GM12892 (cell line): ENCODE measurements at places on chromosomes 4 and X.

- no peak for DNase-seq
These were observed 171.2 kb upstream of the RPL34 start for GRCh38 chr4:108449129-108449528.

- no peak for DNase-seq
These were observed 107.0 kb upstream of the HPGD start for GRCh38 chr4:174629265-174629664.

DNA sequence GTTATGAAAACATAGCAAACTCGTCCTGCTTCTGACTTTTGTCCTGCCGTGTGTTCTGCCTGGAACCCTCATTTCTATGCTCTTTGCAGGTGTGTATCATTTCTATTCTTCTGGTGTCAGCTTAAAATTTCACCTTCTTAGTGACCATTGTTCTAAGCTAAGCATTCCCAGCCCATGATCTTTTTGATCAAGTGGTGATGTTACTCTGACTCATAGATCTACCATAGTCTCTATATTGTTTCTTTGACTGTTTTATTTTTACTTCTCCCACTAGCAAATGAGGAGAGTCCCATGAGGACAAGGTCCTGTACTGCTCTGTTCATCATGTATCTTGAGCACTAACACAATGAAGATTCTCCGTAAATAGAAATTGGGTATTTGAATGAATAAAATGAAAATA is 14.1 kb upstream of the CXCL6 start:
- no peak for DNase-seq

DNA sequence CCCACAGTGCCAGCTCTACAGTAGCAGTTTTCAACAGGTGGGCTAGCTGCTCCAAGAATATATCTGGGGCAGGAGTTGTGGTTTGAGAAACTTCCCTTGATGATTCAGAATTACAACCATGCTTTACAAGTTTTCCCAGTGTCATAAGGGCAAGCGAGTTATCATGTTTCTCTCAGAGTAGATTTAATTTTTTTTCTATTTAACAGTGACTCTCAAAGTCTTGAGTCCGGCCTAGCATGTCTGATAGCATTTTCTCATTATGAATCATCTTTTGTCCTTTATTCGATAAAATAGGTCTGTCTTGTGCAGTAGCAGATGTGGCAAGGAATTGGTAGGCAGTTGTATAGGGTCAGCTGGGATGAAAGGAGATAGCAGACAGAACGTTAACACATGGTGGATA is 62.2 kb upstream of the SPANXD start:
- no peak for DNase-seq

GRCh38 chrX:153560000-153560399 is 38.9 kb downstream of the CCNQ start:
- no peak for DNase-seq

DNA sequence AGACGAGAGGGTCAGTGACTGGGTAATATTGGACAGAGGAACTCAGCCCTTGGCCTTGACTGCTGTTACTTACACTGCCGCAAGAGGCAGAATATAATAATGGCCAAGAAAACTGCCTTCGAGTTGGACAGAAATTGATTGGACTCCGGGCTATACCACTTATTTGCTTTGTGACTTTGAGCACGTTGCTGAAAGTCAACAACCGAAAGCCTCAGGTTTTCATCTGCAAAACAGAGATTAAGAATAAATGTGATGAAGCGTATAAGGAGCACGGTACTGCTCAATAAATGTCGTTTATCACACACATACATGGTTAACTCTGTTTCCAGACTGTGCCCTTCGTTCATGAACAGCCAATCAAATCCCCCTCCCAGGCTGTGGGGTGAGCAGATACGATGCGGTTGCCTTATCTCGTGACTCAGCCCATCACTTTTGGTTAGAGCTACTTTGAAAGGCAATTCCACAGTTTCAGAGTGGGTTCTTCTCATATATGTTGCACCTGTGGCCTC is 91.6 kb downstream of the TSPAN7 start:
- no peak for DNase-seq

- no peak for DNase-seq
These were observed 263.7 kb upstream of the UGT8 start for GRCh38 chr4:114334884-114335330.

- DNase-seq: no peak
These were observed 56.0 kb downstream of the VGLL1 start for GRCh38 chrX:136588036-136588435.

DNA sequence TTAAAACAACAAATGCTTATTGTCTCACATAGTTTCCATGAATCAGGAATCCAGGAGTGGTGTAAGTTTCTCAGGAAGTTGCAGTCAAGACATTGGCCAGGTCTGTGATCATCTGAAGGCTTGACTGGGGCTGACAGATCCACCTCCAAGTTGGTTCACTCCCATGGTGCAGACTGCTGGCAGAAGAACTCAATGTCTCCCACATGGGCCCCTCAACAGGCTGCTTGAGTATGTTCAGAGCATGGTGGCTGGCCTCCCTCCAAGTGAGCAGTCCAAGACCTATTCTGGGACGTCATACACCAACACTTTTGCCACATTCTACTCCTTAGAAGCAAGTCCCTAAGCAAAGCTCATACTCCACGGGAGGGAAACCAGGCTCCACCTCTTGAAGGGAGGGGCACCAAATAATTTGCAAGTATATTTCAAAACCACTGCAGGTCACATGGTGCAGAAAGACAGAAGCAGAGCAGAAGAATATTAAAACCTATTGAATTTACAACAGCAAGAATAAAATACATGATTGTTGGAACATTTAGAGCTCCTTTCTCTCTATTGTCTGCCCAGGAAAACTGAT is 35.3 kb downstream of the LGI2 start:
- DNase-seq: no peak

- no peak for DNase-seq
These were observed 1020.5 kb upstream of the AGA start for GRCh38 chr4:178462710-178463109.

DNA sequence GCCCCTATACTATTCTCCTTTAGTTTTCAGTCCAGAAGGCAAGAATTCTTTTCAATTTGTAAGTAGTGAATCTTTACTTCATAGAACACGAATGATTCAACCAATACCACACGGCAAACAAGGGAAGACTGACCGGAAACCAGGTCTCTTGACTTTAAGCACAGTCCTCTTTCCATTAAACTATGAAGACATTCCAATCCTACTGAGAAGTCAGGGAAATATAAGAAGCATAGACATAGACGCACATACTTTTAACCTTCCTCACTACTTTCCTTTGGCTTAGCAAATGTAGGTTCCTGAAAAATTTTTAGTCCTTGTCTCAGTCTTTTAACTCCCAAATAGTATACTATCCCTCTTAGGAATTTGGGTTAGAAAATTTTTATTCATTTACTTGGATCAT is 9.1 kb downstream of the CHRDL1 start:
- no peak for DNase-seq

DNA sequence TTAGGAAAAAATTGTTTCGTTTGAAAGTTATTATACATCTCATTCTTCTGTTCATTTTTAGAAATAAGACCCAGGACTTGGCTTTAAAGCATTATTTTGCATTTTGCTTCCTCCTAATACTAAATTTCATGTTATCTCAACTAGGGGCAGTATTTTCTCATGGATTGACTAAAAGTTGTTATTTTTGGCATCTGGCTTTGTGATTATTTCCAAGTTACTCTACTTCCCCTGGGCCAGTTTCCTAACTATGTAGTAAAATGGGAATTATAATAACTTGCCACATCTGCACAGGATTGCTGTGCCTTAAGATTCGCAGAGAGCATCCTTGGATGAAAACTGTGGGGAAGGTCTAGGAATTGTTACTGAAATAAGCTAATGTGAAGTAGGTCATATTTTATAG is 3.0 kb downstream of the RBPJ start:
- no peak for DNase-seq

DNA sequence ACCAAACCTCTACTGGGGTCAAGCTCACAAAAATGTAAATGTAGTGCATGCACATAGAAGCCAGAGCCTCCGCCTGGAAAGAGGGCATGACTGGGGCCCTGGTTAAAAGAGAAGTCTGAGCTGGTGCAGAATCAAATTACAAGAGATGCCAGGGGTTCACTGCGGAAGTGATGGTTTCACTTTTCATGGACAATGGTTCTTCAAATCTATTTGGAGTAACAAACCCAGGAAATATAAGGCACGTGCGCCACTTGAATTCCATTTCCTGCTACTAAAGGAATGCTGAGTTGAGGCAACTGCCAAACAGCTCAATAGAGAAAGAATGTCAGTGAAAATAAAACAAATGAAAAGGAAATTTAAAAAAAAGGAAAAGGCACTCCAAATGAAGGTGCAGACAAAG is 79.8 kb downstream of the FUNDC1 start:
- DNase-seq: no peak

DNA sequence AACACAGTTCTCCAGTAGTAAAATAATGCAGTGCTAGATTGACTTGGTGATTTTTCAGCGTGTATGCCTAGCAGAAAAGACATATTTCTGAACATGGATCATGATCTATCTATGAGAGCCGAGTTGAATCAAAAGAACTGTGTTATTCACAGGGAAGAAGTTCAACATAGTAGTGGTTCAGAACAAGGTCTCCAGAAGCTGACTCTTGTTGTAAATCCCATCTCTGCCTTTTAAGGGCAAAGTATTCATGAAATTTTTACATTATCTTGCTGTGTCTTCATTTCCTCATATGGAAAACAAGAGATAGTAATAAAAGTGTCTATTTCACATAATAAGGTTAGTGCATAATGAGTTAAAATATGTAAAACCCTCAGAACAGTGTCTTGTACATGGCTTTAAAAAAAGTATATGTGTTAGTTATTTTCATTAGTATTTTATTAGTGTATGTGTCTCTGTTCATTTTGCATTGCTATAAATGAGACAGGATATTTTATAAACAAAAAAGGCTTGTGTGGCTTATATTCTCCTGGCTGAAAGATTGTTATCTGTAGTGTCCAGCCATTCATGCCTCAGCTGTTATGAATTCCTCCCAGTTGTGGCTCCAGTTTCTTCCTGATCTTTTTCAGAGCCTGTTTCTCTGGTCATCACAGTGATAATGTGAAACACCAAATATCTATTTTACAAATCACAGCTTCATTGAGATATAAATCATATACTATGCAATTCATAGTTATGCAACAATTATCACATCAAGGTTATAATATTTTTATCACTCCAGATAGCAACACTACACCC is 1351.2 kb downstream of the STIM2 start:
- DNase-seq: no peak

GRCh38 chr4:1291996-1292702 is 2.5 kb downstream of the MAEA start:
- DNase-seq: no peak

- DNase-seq: no peak
These were observed 95.5 kb downstream of the SOWAHB start for GRCh38 chr4:76802236-76803021.

GRCh38 chr4:145618932-145619638 is at the start of gene MMAA:
Gene MMAA (plus strand): TSS chr4:145619385. CDS start chr4:145639140, 19,755 bp downstream.
- peak; percentile 91 for DNase-seq

DNA sequence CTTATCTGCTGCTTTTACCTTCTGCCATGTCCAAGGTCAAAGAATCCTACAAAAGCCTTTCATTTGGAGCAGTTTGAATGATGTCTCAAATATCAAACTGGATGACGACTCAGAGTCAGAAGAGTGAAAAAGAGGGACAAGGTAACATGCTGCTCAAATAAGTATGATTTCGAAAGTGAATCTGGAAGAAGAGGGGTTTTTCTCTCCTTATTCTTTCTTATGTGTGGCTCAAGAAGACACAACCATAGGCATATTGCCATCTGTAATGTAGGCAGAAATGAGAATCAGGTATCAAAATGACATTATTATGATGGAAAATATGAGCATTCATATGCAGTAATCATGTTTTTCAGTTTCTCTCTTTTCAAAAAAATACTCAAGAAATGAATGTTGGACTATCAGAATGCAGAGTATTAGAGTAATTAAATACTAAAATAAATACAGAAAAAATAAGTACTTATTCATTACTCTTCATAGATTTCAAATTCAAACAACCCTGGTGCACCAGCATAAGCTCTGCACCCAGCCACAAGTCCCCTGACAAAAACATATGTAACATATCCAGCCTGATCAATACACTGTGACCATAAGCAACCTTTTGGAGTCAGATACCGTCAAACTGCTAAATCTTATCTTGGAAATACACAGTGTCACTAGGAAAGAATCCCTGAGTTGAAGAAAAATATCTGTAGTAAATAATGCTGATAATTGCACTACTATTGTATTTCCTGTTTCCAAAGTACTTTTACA is 468.6 kb downstream of the INPP4B start:
- no peak for DNase-seq

DNA sequence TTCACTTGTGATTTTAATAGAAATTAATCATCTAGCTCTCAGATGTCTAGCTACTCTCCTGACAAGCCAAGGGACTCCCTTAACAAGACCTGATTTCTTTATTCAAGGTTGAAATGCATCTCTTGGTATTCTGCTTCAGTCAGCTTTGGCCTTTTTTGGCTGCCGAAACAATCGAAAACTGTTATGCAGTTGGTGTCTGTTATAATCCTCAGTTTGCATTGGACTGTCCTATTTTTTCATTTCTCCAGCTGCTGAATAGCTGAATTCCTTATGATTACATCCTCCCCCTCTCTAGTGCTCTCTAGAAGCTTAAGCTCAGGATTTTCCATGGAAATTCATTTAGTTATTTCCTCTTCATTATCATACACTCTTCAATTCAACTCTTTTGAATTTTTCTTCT is 177.2 kb downstream of the TRIML1 start:
- DNase-seq: no peak

GRCh38 chrX:134676436-134676835 is 18.2 kb upstream of the PLAC1 start:
- DNase-seq: no peak

DNA sequence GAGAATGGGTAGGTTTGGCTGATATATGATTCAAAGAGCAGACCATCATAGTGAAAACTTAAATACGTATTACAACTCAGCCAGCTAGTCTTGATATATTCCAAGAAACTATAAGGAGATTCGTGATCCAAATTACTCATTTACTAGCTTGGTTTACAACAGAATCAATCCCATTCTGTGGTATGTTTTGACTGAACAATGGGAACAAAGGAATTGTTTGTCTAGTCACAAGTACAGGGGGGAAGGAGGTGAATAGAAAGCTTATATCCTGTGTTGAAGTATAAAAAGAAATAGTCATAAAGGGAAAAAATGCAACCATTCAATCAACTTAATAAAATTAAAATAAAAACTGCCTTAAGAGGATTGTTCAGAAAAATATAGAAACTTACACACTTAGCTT is 17.0 kb downstream of the C4orf54 start:
- no peak for DNase-seq

DNA sequence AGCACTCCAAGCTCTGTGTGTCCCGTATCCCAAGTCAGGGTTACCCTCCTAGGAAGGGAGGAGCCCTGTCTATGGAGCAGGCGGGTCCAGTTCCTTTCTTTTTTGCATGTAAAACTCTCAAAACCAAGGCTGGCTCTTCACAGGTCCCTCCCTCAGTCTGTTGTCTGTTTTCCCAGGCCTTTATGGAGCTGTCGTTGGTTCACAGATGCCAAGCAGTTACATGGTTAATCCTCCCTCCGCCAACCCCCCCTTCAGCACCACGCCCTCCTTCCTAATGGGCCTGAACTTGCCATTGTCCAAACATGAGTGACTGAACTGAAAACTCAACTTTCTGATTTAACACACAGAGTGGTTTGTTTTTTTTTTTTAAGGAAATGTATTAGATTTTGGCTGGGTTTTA is 148.3 kb downstream of the STOX2 start:
- no peak for DNase-seq

- no peak for DNase-seq
These were observed 156.8 kb upstream of the RASGEF1B start for GRCh38 chr4:81628489-81628888.

- DNase-seq: no peak
These were observed 95.6 kb downstream of the PHKA2 start for GRCh38 chrX:18888281-18888680.
